Ureter (tissue), 1 donor: ENCODE measurements at places on chromosomes 11 and 22. TPM values are rescaled to one million over a fixed set of nuclear protein-coding genes. Genes with fewer than 3 reads are reported as not detected.

- peak; percentile 36 for DNase-seq
These were observed 42.6 kb downstream of the NEU3 start for GRCh38 chr11:75031224-75031753.

GRCh38 chr11:38156495-38157146 lies 1558.6 kb upstream of the RAG2 start:
- DNase-seq, result no peak

DNA sequence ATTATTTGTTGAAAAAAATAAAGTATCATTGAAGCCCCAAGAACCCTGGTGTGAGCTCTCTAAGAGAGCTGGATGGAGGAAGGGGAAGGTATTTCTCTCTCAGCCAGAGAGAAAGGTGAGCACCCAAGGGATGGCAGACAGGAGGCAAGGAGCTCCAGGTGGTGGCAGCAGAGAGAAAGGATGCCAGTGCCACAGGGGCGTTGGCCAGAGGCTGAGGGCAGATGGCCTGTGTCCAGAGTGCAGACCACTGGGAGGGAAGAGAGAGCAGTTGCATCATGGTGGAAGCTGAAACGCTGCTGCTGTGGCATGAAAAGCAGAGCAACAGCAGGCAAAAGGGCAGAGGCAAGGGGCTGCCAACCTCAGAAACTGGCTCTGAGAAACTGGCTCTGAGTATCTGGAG lies 8.5 kb downstream of the SPON1 start:
- DNase-seq, result no peak

SPON1 gene
- 37.1 TPM for total RNA-seq

CSF2RB gene
- 8.6 TPM for total RNA-seq

HTR3A gene
- not detected for total RNA-seq
